DND-41 (cell line): ENCODE measurements at places on chromosomes 2 and 18.

DNA sequence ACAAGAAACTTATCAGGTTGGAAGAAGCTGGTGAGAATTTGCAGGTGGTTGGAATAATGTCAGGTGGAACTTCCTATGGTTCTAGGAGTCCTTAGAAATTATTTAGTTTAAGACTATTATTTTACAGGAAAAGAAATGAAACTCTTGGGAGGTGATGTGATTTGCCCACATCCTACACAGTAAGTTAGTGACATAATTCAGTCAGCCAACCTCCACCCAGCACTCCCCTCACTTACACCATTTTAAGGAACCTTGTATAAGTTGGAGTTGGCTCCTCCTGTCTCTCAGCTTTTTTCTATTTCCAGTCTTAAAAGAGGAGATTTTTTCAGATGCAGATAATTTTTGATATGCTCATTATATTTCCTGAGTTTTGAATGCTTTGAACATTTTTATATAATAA, 86.4 kb downstream of the SKA1 start:
- DNase-seq = no peak

GRCh38 chr2:188345831-188346458, 54.3 kb downstream of the GULP1 start:
- no peak for DNase-seq

GRCh38 chr2:37774976-37775907, 103.8 kb upstream of the CDC42EP3 start:
- no peak for DNase-seq

DNA sequence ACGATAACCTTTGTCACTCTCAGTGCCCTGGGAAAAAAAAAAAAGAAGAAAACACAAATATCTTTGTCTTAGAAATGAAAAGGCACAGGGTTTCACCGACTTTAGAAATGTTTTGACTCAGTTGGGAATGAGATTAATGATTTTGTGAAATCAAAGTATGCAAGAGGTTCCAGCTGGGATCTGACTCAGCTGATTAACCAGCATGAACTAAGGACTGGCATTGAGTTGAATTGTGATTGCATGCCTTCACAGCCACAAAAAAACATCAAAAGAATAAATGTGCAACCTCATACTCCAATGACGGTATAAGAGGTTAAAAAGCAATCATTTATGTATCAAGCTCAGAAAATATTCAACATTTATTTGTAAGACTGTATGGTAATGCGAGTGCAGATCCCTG, 566.6 kb upstream of the DSEL start:
- DNase-seq = no peak

DNA sequence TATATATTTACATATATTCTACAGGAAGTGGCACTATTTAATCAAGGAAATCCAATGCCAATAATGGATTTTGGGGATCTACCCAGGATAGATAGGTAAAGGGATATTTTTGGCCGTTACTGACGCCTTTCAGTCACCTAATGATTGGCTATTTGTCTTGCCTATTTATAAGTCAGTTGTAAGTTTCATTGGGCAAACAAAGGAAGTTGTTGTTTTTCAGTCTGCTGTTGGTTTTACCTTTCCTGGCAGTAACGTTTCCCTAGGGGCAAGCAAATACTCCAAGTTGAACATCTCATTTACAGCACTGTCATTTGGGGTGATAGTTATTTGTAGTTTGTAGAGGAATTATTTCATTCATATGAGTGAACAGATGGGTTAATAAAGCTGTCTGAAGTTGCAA, 17.0 kb upstream of the LANCL1 start:
- no peak for DNase-seq

DNA sequence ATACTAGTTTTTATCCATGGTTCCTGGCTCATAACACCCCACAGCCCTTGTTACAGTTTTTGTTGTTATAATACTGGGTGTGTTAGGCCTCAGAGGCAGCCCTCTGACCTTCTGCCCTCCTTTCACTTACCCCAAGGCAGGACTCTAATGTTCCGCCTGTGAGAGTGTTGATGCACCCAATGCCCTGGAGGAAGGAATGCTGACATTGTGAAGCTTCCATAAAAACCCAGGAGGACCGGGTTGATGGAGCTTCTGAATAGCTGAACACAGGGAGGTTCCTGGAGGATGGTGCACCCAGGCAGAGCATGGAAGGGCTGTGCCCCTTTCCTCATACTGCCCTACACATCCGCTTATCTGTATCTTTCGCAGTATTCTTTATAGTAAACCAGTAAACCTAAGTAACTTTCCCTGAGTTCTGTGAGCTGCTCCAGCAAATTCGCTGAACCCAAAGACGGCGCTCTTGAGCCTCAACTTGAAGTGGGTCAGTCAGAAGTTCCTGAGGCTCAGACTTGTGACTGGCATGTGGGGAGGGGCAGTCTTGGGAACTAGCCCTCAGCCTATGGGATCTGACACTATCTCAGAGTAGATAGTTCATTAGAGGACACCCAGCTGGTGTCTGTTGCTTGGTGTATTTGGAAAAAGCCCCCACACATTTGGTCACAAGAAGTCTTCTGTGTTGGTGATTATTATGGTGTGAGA, 10.4 kb downstream of the STON1 start:
- no peak for DNase-seq

DNA sequence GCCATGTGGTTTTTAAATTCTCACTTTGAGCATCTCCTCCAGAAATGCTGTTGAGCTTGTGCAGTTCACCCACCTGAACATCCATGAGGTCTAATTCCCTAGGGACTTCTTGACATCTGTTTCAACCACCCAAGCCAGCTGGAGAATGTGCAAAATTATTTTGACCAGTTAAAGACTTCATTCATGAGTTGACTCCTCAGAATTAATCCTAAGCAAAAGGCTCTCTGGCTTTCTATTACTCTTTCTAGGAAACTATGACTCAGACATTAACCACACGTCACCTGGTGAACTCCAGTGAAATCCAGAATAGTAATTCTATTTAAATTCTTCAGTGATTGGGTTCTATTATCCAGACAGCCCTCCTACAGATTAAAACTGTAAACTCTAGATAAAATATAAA, 247.5 kb downstream of the NBAS start:
- DNase-seq = peak; percentile 45

GRCh38 chr2:85935170-85935745, 46.5 kb upstream of the ST3GAL5 start:
- DNase-seq = no peak

DNA sequence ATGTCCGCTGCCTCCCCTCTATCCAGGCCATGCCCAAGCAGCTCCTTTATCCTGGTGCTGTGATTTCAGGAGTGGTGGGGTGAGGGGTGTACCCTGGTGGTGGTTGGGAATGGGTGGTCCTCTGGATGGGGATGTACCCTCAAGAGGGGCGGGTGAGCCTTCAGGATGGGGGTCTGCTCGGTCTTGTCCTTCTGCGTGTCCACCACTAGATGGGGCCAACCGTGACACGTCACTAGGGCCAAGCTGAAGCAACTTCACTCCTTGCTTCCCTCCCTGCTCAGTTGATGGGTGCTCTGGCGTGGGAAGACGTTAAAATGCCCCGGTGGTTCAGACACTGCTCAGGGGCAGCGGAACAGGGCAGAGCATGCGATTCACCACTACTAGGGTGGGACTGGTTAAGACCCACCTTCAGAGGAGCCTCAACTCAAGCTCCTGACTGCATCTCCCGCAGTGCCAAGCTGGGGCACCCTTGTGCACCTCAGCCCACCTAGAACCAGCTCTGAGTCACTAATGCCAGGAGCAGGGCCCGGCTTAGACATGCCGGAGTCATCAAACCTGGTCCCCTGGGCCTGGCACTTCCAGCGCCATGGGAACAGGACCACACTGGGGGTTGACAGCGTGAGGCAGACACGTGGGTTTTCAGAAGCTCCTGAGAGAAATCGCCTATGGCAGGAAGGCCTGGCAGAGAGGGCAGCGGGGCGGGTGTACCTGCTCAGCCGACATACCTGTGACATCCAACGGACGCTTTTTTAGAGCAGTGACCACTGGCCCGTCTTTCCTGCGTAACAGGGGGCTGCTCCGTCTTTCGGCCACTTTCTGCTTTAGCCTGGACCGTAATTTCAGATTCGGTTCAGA, 256.7 kb downstream of the HDAC4 start:
- peak; percentile 50 for DNase-seq

- no peak for DNase-seq
Measured at GRCh38 chr2:234814374-234814773, 137.4 kb upstream of the SH3BP4 start.

DNA sequence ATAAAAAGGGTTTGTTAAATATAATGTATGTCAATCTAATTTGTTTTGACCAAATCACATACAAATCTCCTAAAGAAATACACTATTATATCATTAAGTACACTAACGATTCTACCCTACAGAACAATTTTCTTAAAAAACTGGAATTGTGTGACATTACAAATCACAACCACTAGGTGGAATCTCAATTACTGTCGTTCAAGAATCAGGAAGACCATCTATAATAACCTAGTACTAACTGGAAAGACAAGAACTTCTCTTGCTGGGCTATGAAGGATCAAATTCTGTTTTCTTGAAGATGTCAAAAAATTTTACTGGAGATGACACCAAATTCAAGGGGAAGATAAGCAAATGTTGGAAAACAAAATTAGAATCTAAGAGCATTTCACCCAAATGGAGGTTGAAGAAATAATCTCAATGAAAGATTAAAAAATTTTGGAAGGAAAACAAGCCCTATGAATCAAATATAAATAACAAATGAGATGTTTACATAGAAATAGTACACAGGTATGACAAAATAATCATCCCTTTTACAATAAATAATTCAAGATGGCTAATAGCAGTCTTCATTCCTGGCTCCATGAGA, 110.9 kb downstream of the STK39 start:
- no peak for DNase-seq

- no peak for DNase-seq
Measured at GRCh38 chr2:173874894-173875237, 90.3 kb downstream of the SP3 start.

- no peak for DNase-seq
Measured at GRCh38 chr2:105504459-105504858, 105.6 kb upstream of the FHL2 start.

GRCh38 chr2:7844414-7844965, 837.4 kb upstream of the ID2 start:
- no peak for DNase-seq

DNA sequence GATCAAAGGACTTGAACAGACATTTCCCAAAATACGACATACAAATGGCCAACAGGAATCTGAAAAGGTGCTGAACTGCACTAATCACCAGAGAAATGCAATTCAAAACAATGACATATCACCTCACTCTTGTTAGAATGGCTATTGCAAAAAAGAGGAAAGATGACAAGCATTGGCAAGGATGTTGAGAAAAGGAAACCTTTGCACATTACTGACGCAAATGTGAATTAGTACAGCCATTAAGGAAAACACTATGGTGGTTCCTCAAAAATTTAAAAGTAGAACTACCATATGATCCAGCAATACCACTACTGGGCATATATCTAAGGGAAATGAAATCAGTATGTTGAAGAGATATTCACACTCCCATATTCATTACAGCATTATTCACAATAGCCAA, 57.7 kb upstream of the ASPRV1 start:
- DNase-seq = no peak

GRCh38 chr2:191446910-191447309, 201.7 kb downstream of the MYO1B start:
- no peak for DNase-seq

- no peak for DNase-seq
Measured at GRCh38 chr2:29733965-29734364, 187.4 kb downstream of the ALK start.

DNA sequence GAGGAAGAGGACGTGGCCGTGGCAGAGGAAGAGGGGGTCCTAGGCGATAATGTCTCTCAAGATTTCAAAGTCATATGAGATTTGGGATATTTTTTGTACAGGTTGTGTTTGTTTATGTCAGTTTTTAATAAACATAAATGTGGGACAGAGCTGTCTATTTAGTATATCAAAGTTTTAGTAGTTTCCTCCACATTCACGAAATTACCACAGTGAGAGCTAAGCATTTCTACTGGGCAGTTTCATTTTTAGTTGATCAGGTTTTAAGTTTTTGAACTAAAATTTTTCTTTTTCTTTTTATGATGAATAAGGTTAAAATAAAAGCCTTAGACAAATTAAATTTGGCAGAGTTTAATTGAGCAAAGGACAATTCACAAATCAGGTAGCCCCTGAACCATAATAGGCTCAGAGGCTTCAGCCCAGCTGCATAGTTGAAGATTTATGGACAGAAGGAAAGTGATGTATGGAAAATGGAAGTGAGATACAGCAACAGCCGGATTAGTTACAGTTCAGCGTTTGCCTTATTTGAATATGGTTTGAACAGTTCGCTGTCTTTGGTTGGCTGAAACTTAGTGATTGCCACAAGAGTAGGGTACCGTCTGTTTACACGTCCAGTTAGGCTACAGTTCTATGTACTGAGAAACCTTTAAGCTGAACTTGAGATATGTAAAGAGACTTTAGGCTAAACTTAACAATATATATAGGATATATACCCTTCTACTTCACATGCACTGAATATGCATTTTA, 17.1 kb downstream of the SNRPD1 start:
- DNase-seq = no peak

- DNase-seq = no peak
Measured at GRCh38 chr2:136101042-136101441, 16.9 kb downstream of the CXCR4 start.

DNA sequence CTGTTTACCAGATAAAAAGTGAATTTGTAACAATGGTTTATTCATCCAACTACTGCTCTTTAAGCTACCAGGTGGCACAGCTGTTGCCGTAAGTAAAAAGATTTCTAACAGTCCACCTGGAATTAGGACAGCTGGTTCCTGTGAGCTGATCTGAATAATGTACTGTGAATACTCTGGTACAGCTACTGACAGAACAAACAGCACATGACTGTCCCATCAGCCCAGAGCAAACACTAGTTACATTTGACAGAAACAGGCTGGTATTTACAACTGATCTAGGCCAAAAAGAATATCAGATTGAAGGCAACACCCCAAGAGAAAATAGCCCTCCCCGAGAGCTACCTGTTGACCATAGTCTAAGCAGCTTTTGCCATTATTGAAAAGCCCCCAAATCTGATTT, 840.4 kb downstream of the CPS1 start:
- no peak for DNase-seq

- no peak for DNase-seq
Measured at GRCh38 chr2:98482362-98482761, 37.7 kb downstream of the INPP4A start.

DNA sequence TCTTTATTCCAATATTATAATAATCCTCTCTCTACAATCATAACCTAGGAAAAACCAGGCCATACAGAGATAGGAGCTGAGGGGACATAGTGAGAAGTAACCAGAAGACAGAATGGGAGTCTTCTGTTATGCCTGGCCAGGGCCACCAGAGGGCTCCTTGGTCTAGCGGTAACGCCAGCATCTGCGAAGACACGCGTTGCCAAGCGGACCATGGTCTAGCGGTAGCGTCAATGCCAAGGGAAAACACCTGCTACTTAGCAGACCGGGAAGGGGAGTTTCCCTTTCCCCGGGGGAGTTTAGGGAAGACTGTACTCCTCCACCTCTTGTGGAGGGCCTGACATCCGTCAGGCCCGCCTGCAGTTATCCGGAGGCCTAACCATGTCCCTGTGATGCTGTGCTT, 36.6 kb downstream of the ARL6IP6 start:
- no peak for DNase-seq

- DNase-seq = no peak
Measured at GRCh38 chr2:221431477-221431876, 140.6 kb downstream of the EPHA4 start.

GRCh38 chr2:99891428-99891780, 251.0 kb downstream of the AFF3 start:
- DNase-seq = no peak
